ENCODE measurements at places on chromosomes 6 and 20. TPM values are rescaled to one million over a fixed set of nuclear protein-coding genes. Genes with fewer than 3 reads are reported as not detected.

Gene SOBP
- 0.99 TPM for total RNA-seq

Gene PTCRA
- not detected for total RNA-seq

Gene LTB
- 1.5 TPM for total RNA-seq

Gene MLIP
- total RNA-seq, result not detected

Gene CUTA
- 155 TPM for total RNA-seq

Gene PXDC1
- 21.5 TPM for total RNA-seq

Gene CFAP61
- total RNA-seq, result not detected

Gene NMBR
- total RNA-seq, result not detected

Gene MCM8
- total RNA-seq, result 8.0 TPM

Gene ZNF335
- total RNA-seq, result 15.0 TPM

Gene PROKR2
- total RNA-seq, result not detected

Gene HIVEP1
- total RNA-seq, result 14.4 TPM
